ENCODE measurements at places on chromosomes 12 and 14.

DNA sequence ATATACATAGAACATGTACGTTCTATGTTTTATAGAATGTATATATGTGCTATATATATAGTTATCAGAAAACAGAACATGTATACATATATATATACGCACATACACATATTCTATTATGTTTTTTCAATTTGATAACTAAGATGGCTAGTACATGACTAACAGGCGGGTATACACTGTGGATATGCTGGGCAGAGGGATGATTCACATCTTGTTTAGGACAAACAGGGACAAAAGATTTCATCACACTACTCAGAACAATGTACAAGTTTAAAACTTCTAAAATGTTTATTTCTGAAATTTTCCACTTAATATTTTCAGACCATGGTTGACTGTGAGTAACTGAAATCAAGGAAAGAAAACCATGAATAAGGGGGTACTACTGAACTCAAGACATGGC is 17.4 kb downstream of the TIMELESS start:
- no peak for DNase-seq

DNA sequence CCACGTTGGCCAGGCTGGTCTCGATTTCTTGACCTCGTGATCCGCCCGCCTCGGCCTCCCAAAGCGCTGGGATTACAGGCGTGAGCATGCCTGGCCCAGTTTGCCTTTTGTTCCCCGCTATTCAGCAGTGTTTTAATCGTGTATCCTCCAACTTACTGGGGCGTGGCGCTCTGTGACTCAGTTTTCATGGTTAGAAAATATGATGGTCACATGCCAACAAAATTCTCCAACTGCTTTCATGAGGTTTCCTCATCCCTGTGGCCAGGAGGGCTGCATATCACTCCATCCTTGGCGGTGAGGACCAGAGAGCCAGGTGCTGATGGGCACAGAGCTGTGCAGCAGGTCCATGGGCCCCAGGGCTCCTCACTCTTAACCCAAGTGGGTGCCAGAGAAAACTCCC is 33.0 kb upstream of the PRMT8 start:
- no peak for DNase-seq

DNA sequence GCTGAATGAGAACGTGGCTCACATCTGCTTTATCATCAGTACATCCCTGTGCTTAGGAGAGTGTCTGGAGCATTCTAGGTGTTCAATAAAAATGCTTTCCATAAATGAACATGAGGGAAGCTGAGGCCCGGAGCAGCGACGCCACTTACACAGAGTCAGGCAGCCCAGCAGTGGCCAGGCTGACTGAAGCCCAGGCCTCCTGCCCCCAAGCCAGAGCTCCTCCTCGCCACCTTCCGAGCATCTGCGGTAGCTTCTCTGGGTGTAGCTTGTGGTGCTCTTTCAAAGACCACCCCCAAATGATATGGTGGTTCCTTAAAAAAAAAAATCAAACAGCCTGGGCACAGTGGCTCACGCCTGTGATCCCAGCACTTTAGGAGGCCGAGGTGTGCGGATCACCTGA is 88.8 kb downstream of the FBXL14 start:
- no peak for DNase-seq

GRCh38 chr12:89880690-89881350 is 172.2 kb upstream of the ATP2B1 start:
- DNase-seq, result peak; percentile 34

- peak; percentile 91 for DNase-seq
Measured at GRCh38 chr12:1915082-1915968, 3.1 kb downstream of the CACNA2D4 start.

DNA sequence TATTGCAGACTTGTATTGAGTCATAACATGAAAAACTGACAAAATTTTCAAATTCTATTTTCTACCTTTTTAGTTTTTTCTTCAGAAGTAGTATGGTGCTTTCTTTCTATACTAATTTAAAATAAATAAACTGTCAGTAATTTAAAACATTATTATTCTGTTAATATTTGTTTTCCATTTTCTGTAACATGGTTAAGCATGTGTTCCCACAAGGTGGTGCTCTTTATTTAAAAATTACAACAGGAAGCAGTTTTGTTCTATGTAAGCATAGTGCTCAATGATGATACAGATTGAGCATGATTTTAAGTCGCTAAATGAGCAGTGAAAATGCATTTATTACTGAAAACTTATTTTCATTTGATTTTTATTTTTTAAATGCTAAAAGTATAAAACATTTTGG is 114.6 kb downstream of the PPFIA2 start:
- no peak for DNase-seq

DNA sequence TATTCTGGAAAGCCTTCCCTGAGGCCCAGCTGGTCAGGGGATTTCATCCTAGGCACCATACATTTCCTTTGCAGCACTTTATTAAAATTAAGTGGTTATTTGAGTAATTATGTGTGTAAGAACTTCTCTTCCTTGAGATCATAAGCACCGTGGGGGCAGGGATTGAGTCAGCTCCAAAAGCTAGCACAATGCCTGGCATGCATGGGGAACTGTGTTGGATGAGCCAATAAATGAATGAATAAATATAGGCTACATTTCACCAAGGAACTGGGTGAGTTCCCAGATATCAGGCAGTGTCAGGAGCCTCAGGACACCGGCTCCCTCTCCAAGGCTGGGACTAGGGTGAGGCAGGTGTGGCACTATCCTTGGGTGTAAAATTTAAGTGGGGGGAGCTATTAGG is 82.8 kb upstream of the FBXO21 start:
- no peak for DNase-seq

- DNase-seq, result no peak
Measured at GRCh38 chr14:103108749-103109207, 14.3 kb downstream of the EXOC3L4 start.

DNA sequence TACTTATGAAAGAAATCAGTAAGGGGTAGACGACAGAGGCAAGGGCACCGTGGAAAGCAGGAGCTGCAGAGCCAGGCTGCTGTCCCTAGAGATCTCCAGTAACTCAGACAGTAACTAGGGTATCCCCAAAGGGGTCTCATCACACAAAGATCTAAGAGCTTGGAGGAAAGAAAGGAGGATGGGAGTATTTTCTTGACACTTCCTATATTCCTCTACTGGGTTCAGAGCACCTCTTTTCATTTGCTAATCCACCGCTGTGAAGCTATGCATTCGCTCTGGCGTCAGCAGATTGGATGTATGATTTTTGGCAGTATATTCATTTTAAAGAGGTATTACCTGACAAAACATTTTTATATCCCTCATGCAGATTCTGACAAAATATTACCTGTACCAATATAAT is 12.6 kb downstream of the USP44 start:
- no peak for DNase-seq

DNA sequence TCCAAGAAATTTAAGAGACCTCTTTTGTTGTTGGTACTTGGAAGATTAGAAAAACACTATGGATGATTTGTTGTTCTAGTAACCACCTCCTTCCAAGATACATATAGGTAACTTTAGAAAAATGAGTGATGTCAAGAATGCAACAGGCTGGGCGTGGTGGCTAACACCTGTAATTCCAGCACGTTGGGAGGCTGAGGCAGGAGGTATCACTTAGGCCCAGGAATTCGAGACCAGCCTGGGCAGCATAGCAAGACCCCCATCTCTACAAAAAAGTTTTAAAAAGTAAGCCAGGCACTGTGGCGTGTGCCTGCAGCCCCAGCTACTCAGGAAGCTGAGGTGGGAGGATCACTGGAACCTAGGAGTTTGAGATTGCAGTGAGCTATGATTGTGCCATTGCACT is 97.8 kb downstream of the PCNX1 start:
- no peak for DNase-seq
